CD4-positive, alpha-beta T cell treated with Interleukin-2 at 100 ng/mL for 4 hours (primary cell): ENCODE measurements at places on chromosomes 2 and 18.

- no peak for DNase-seq
Measured at GRCh38 chr18:9735238-9735637, 27.1 kb downstream of the RAB31 start.

DNA sequence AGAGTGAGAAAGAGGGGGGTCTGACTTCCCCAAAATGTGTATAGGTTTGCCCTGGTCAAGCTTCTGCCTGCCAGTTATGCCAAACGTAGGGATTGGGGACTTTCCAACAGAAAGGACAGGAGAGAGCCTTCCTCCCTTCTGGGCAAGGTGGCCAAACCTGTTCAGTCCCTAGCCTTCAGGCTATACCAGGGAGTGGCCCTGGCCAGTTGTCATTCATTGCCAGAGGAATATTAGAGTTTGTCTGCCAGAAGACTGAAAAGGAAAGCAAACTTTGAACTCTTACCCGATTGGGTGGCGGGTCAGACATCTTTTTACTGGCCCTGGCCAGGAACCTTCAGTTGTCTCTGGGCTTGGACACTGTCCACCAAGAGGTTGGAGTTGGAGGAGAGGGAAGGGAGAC, 22.1 kb downstream of the RAB3GAP1 start:
- no peak for DNase-seq

GRCh38 chr2:238069021-238069709, 8.4 kb downstream of the SCLY start:
- DNase-seq = peak; percentile 20

GRCh38 chr2:221705185-221705877, 133.2 kb upstream of the EPHA4 start:
- no peak for DNase-seq

GRCh38 chr2:129872446-129872845, 107.0 kb upstream of the RAB6C start:
- no peak for DNase-seq

DNA sequence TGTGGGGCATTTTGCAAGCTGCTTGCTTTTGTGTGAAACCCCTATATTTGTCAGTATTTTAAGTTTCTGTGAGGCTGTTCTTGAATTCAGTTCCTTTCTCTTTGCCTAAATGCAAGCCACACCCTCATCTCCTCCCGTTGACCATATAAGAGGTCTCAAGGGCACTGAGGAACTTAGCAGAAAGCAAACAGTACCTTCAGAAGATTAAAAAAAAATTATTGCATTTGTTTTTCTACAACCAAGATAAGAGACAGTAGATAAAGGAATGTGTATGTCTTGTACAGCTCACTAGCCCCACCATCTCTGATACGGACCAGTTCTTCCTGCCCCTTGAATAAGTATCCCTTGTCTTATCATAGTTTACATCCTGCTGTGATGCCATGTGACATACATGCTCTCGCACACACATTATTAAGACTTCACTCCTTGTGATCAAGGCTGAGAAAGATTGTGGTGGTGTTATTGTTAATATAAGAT, 64.2 kb downstream of the NPAS2 start:
- DNase-seq = no peak
